CD4-positive, alpha-beta T cell treated with Interleukin-4 for 1 hour (primary cell): ENCODE measurements at places on chromosomes 1 and 21.
A peak's percentile ranks its signal among the peaks of the same experiment; 100 is the strongest.

DNA sequence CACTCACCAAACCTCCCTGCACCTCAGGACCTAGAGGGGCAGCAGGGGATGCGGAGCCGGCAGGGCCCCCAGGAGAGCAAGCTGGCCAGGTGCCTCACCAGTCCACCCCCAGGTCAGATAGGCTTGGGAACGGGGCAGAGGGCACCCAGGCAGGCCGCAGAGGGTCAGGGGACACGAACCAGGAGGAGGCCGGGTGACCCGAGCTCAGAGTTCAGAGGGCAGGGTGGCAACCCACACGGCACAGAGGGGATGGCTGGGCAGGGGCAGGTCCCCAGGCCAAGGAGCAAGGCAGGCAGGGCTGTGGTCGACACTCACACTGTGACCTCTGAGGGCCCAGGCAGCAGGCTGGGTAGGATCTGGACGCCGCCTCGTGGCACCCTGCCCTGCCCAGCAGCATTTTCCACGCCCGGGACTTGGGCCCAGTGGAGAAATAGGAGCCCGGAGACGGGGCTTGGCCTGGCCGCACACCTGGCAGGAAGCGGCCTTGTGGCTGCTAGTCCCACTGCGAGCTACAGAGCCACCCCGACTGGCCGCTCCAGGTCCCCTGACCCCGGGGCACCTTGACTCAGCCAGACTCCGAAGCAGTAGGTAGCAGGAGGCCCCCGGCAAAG is 5.3 kb downstream of the DVL1 start:
- no peak for DNase-seq

GRCh38 chr1:202189001-202189790 is 4.4 kb upstream of the LGR6 start:
- DNase-seq: peak; percentile 68

DNA sequence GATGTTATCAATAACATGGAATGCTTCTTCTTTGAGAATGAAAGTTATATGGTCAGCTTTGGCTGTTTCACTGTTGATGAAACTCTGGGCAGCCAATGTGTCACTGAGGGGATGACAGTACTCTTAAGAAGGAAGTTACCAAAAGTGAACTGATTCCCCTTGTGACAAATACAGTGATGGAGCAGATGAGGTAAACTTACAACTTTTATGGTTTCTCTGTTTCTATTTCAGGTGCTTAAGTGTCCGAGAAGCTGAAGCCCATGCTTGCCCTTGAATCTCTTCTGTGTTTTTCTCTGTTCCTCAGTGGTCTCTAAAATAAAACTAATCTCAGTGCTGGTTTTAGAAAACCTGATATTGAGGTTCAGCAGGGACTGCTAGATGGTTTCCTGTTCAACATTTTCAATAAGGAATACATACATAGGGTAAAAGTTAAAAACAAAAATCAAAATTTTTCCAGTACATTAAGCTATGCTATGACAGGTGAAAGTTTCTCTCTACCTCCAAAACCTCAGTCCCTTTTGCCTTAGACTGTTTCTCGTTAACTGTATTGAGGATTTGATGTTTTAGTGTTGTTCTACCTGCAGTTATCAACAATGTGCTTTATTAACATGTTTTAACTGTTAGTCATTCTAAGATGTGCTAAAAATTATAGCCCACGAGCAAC is 454.4 kb upstream of the ADGRL4 start:
- no peak for DNase-seq

DNA sequence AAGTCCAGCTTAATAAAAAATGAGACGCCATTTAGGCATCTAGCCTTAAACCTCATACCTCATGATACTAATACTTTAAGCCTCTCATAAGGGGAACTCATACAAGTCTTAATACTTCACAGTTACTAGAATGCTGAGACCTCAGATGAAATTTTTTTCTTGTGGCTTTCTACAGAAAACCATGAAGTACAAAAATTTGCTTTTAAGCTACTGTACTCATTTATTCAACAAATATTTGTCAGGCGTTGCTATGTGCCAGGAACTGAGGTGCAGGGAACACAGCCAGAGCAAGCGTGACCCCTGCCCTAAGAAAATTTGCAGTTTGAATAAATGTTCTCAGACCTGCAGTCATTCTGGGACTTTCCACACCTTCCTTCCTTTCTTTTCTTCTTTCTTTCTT is 150.6 kb downstream of the MRPL39 start:
- peak; percentile 79 for DNase-seq

- DNase-seq: no peak
These were observed 721.3 kb upstream of the NCAM2 start for GRCh38 chr21:20276954-20277353.

DNA sequence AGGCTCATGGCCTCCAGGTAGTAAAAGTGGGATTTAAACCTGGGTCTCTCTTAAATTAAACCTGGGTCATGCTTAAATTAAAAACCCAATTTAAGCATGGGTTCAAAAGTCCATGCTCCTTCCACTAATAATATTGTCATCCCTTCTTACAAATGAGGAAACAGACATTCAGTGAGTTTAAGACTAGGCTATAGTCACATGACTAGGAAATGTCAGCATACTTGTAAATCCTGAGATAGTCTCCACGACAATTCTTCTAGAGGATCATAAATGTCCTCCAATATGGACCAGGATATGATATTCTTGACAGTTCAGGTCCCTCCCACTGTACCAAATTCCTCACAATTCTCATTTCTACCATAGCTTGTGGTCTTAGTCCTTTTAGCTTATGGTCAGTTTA is 10.5 kb upstream of the IGFN1 start:
- no peak for DNase-seq

GRCh38 chr1:224057461-224058199 is 56.3 kb upstream of the FBXO28 start:
- DNase-seq: no peak

DNA sequence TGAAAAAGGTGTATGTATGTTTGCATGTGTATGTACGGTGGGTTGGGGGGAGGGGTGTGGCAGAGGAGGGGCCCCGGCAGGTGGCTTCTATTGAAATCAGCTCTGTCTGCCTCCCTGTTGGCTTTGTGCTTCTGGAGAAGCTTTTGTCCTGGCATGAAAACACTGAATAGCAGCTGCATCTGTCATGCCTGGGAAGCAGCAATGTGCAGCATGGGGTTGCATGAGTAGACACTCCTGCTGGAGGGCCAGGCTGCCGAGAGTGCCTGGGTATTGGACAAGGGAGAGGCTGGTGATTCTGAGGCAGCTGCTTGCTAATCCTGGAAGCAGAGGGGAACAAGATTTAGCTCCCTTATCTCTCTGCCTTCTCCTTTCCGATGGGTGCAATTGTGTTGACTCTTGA is 20.5 kb downstream of the MAPKAPK2 start:
- no peak for DNase-seq

DNA sequence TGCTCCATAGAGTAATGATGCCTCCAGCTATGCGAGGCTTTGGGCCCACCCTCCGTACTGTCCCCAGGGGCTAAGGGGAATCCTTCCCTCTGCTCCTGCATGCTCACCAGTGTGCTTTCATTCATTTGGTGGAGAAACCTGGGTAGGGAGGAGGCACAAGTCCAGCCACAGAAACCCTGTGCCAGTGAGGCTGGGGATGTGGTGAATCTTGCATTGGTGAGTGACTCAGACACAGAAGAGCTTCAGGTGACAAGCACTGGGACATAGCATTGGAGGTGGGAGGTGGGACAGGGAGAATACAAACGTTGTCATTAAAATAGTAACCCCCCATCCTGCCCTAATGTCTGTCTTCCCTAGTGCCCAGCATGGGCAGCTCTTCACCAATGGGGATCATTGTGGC is 5.2 kb downstream of the FCGR2A start:
- no peak for DNase-seq
